ENCODE measurements at places on chromosomes 16 and 17.

DNA sequence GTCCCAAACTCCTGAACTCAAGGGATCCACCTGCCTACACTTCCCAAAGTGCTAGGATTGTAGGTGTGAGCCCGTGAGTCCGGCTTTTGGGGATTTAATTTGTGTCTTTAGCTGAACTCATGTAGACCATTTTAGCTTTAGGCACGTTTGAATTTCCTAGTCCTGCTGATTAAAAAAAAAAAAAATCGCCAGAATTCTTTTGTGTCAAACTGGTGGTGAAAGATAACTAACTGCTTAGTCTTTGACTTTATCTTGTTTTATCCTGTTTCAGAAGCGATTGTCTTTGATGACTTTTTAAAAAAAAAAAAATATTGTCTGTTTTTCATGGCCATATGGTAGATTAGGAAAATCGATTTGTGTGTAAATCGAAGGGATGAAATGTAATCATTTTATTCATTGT lies 2.6 kb downstream of the RABEP1 start:
- no peak for DNase-seq

DNA sequence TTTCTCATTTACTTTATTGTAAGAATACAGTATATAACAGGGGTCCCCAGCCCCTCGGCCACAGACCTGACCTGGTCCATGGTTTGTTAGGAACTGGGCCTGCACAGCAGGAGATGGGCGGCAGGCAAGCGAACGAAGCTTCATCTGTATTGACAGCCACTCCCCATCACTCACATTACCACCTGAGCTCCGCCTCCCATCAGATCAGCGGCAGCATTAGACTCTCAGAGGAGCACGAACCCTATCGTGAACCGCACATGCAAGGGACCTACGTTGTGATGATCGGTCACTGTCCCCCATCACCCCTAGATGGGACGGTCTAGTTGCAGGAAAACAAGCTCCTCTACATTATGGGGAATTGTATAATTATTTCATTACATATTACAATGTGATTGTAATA lies 410.6 kb downstream of the SLC39A11 start:
- DNase-seq = no peak

DNA sequence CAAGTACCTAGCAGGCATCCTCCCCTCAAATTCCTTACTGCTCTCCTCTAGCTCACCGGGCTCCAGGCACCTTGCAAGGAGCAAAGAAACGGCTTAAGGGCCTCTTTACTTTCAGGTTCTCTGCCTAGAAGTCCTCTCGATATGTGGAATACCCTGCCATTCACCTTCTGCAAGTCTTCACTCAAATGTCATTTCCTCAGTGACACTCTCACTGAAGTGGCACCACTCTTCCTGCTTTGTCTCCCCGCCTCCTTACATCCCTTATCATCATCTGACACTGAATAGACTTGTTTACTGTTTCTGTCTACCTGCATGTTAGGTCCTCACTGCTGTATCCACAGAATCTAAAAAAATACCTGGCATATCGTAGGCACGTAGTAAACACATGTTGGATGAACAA lies 947 bp downstream of the SLC7A6OS start:
- no peak for DNase-seq

DNA sequence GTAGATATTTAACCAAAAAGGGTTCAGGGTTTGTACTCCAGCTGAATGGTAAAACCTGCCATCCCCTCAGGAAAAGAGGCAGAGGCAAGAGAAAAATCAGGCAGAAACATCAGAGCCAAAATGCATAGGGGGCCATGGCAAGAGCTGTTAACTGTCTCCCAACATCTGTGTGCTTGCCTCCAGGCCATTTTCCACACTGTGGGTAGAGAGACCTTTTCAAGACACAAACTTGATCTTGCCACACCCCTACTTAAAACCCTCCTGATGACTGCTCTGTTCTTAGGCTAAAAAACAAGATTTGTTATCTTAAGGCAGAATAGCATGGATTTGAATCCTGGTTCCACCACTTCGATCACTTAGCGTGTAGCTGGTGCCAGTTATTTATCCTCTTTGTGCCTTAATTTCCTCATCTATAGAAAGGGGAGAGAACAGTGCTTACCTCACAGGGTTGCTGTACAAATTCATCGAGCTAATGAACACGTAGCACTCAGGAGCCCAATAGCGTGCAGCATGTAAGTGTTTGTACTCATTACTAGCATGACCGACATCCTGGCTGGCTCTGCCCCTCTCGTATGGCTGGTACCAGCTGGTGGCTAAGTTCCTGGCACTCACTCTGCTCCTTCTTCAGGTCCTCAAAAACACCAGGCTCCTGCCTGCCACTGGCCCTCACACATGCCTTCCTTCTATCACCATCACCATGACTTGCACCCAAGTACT lies 25.8 kb downstream of the STAT3 start:
- DNase-seq = no peak

- no peak for DNase-seq
Observed at GRCh38 chr17:82569621-82570020, 50.1 kb downstream of the FOXK2 start.

- peak; percentile 44 for DNase-seq
Observed at GRCh38 chr17:73189417-73190099, 3.3 kb upstream of the COG1 start.

- no peak for DNase-seq
Observed at GRCh38 chr17:46136820-46137219, 56.4 kb downstream of the KANSL1 start.

DNA sequence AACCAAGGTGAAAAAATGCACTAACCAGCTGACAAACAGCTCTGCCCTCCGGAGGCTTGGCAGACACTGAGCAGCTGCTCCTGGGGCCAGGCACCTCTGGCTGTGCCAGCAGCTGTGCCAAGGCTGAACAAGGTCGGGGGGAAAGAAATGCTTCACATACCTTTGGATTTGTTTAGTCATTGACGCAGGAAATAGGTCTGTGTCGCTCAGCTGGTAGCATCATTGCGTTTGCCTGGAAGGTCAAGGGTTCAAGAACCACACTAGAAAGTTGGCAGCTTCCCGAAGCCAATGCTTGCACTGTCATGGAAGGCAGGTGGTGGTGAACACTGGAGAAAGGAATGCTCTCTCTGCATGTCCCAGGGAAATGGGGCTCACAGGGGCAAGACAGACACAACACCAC lies 63.5 kb downstream of the PCTP start:
- no peak for DNase-seq

DNA sequence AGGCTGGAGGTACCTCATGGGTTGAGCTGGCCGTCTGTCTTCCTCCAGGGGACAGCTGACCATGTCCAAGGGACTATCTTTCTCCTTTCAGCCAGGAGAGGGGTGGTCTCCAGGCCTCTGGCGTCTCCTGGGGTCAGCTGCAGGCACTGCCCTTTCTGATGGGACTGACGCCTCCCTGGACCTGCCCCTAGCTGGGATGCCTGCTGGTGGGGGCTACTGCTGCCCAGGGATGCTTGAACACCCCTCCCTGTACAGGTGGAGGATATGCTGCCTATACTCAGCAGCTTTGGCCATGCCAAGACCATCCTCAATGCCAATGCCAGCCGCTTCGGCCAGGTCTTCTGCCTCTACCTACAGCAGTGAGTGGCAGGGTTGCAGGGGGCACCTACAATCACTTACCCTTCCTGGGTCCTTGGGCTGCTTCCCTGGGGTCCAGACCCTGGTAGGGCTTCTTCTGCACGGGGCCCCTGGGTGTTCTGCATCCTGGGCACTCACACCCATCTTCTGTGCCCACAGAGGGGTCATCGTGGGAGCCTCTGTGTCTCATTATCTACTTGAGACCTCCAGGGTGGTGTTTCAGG lies 4.2 kb downstream of the MYO15B start:
- no peak for DNase-seq

- DNase-seq = no peak
Observed at GRCh38 chr16:1913327-1914083, 4.7 kb downstream of the HS3ST6 start.

DNA sequence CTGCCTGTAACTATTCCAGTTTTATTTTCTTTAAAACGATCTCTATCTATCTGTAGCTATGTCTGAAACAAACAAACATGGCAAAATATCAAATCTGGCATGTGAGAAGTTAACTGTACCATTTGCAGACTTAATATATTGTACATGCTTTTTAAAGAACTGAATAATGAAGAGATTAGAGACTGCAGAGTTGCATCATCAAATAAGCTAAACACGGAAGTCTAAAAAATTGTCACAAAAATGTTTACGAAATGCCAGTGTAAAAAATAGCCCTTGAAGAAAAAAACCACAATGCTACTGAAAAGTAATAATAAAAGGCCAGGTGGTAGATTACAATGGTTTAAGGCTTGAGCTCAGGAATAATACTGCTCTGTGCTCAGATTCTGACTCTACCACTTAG lies 43.1 kb downstream of the HS3ST3A1 start:
- no peak for DNase-seq

- DNase-seq = no peak
Observed at GRCh38 chr16:1182316-1182671, 29.4 kb downstream of the CACNA1H start.

GRCh38 chr16:65075877-65076276 lies 46.0 kb downstream of the CDH11 start:
- DNase-seq = no peak

GRCh38 chr16:56468800-56469199 lies 17.4 kb downstream of the OGFOD1 start:
- no peak for DNase-seq

- DNase-seq = no peak
Observed at GRCh38 chr17:44266402-44267164, 1.4 kb downstream of the SLC4A1 start.

- peak; percentile 27 for DNase-seq
Observed at GRCh38 chr16:11325404-11326083, 19.7 kb upstream of the RMI2 start.

GRCh38 chr16:70522216-70523075 lies 908 bp downstream of the COG4 start:
- no peak for DNase-seq

DNA sequence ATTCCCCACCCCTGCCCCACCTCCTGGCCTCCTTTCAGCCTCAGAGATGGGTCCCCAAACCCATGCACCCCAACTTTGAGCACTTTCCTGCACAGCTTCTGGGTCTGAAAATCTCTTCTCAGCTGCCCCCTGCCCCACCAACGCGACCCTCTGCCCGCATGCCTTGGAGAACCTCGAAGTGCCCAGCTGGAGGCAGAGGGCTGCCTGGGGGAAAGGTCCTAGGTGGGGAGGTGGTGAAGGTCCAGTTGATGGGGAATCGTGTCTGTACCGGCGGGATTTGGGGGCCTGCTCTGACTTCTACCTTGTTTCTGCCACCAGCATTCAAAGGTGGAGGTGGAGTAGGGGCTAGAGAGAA lies 1.3 kb downstream of the NKD1 start:
- DNase-seq = no peak

DNA sequence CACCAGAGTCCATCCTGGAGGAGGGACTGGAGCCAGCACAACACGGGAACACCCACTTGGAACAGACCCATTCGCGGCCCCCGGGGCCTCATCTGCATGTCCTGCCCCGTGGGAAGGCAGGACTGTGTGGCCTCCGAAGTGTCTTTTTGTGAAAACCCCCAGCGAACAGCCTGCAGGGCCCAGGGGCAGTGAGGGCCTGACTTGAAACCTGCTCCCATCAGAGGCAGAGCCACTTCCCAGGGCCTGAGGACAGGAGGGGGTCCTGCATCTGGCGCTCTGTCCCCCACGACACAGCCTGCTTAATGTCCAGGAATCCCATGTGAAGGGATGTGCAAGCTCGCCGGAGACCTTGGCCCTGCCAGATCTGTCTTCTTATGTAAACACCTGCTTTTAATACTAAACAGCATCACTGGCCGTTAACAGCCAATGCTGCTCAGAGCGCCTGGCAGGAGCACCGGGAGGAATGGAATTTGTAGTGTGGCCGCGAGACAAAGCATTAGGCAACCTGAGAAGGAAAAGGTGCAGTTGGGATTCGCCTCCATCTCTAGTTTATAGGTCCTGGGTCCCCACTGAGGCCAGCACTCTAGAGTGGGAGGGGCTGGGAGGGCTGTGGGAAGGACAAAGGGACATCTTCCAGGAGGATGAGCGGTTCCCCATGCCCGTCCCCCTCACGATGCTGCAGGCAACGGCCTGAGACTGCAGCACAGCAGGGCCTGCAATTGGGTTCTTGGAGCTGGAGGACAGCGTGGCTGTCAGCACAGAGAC lies 9.6 kb upstream of the EVPL start:
- no peak for DNase-seq

DNA sequence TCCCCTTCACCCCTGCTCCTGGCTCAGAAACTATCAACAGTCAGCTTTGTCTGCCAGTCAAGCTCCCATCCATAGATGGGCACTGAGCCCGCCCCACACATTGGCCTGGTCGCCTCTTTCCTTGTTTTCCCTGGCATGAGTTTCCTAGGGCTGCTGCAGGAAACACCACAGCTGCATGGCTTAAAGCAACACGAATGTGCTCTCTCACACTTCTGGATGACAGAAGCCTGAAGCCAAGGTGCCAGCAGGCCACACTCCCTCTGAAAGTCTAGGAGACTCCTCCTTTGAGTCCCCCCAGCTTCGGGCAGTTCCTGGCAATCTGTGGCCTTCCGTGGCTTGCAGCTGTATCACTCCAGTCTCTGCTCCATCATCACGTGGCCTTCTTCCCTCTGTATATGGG lies 69.9 kb downstream of the TBC1D16 start:
- DNase-seq = no peak

DNA sequence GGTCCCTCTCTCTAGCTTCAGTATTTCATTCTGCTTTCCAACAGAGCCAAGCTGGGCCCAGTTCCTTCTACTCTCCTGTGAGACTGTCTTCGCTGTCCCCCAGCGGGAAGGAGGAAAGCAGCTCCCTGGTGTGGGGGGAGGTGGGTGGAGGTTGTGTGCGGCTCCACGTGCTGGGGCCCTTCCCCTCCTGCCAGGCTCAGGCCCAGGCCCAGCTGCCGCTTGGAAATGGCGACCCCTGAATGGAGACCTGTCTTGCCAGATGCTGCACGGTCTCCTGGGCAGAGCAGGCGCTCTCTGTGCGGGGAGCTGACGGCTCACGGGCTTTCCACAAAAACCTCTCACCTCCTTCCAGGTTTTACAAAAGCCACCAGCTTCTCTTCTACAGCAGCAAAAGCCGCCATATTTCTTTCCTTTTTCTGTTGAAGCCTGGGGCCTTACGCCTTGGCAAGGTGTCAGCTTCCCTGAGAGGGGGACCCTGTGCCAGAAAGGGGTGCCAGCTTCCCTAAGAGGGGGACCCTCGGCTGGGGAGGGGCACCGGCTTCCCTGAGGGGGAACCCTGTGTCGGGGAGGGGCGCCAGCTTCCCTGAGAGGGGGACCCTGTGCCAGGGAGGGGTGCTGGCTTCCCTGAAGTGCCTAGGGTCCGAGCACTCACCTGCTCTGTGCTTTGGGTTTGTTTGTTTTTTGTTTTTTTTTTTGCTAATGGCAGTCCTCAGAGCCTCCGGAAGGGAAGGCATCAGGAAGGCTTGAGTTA lies 47.5 kb downstream of the ZNF778 start:
- DNase-seq = no peak

Data from GDM1 (cell line).